Left renal cortex interstitium (tissue), 4 donors: ENCODE measurements at places on chromosomes 3 and 15. TPM values are rescaled to one million over a fixed set of nuclear protein-coding genes. Genes with fewer than 3 reads are reported as not detected.

DNA sequence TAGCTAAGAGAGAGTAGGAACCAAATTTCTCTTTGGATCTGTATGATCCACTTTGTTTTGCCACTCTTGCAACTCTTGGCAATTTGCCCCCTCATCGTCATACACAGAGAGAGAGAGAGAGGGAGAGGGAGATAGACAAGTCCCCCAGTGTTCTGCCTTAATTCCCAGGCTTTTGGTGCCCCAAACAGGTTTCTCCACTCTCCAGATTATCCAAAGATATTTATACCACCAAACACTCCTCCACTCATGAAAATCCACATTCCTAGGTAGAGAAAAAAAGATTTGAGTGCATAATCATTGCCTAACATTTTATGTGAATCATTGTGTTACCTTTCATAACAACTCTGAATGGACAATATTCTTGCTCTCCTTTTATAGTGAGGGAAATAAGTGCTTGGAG, 15.3 kb downstream of the ACP3 start:
- DNase-seq, result no peak

DNA sequence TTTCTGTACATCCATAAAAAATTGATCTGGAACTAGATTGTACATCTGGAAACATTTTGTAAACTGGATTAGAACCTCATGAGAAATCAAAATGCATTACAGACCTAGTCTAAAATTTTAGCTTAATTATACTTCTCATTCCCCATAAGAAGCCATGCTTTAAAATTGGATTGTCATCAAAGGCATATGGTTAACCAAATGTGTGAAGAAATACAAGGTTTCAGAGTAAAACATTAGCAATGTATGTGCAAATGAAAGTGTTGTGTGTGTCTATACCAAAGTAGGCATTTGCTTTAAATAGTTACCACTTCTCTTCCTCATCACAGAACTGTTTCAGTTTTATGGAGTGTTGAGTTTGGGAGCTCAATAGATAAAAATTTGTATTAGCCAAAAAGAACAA, 968.7 kb downstream of the EPHA3 start:
- no peak for DNase-seq

GRCh38 chr15:29680465-29681165, 141.7 kb downstream of the TJP1 start:
- DNase-seq, result no peak

GRCh38 chr15:91915576-91915975, 62.1 kb downstream of the SLCO3A1 start:
- DNase-seq, result no peak

The MUC13 gene
- not detected for polyA plus RNA-seq

- no peak for DNase-seq
Measured at GRCh38 chr3:141934354-141934753, 57.9 kb downstream of the ATP1B3 start.

The ERC2 gene
- 4.2 TPM for polyA plus RNA-seq

DNA sequence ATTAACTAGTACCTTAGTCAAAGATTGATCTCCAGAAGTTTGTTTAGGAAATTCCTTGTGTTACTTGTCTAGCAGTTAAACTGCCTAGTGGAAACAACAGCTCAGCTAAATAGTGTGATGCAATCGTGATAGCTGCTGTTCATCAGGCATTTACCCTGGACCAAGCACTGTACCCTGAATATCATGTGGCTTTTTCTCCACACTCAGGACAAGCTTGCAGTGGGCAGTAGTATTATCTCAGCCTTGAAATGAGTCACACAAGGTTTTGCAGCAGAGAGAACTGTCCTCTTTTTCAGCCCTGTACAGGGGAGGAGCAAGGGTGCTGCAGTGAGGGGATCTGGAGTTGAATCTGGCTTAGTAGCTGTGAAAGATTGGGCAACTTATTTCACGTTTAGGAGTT, 208.4 kb downstream of the TP63 start:
- DNase-seq, result no peak

DNA sequence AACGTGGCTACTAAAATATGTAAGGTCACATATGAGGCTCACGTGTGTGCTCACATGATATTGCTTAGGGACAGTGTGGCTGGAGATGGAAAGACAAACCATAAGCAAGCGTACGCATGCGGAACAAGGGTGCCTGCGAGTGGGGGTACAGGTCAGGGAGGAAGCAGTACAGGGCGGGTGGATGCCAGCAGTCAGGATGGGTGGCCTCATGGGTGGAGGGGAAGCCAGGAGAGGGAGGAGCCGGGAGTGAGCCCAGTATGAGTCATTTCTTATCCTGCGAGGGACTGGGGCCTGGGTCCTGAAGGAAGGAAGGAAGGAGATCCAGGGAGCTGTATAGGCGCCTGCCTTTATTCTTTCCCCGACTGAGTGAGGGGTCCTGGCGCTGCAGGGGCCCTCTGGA, 42.0 kb upstream of the CGNL1 start:
- no peak for DNase-seq

The WDR93 gene
- 2.4 TPM for polyA plus RNA-seq

- DNase-seq, result no peak
Measured at GRCh38 chr3:172313671-172314070, 134.6 kb downstream of the GHSR start.

The PCSK6 gene
- polyA plus RNA-seq, result 7.2 TPM

DNA sequence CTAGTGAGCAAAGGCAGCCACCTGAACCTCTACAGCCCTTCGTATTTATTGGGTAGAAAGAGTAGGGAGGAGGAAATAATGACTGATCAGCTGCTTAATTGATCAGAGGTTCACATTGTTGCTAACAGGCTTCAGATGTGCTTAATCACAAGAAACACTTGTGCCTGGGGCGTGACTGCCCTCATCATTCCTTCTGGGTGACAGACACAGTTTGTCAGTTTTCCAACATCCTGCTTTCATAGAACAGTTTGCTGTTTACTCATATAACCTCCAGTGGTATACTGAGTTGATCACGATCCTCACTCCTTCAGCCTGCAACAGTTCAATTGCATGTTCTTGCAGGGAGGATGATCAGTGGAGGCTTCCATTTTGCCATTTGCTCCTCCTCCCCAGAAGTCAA, 13.6 kb upstream of the CASR start:
- no peak for DNase-seq

The TMED3 gene
- 64.4 TPM for polyA plus RNA-seq

The NUP210 gene
- 28.9 TPM for polyA plus RNA-seq

DNA sequence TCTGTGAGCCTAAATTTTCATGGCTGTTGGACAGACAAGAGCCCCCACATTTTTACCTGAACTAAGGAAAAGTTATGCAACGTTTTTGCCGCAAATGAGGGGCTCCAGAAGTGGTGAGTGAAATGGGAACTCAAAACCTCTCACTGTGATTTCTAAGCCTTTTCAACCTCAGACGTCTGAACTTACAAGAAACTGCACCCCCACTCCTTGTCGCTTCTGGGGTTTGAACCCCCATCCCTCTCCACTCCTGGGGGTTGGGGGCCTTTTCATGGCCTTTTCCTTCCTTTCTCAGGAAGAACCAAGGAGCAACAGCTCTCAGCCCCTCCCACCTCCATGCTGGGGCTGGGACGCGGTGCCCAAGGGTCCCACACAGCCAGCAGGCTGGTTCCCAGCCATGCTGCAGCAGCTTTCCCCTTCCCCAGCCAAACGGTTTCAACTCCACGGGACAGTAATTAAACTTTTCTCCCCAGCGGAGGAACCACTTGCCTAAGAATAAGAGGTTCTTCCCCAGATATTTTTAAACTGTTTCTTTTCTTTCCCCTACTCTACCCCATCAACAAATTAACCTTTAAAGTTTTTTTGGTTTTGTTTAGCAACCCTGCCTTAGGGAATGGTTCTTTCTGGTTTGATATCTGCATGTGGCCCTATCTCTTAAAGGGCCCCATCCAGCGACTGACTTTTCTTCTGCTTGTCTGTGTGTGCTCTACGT, 387.6 kb upstream of the CBLB start:
- no peak for DNase-seq

The AMIGO3 gene
- polyA plus RNA-seq, result 2.5 TPM

The CYP8B1 gene
- 0.82 TPM for polyA plus RNA-seq

DNA sequence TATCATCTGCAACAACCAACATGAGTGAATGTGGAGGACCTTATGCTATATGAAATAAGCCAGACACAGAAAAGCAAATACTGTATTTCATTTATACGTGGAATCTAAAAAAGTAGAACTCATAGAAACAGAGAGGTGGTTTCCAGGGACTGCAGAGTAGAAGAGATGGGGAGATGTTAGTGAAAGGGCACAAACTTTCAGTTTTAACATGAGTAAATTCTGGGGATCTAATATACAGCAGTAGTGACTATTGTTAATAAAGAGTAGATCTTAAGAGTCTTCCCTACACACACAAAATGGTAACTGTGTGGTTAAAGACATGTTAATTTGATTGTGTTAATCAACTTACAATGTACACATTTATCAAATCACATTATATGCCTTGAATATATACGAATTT, 20.9 kb upstream of the MELTF start:
- DNase-seq, result no peak

The LXN gene
- 33.4 TPM for polyA plus RNA-seq

- no peak for DNase-seq
Measured at GRCh38 chr3:60135474-60135873, 1085.6 kb upstream of the CFAP20DC start.

The GOLGA8N gene
- polyA plus RNA-seq, result 36.4 TPM

DNA sequence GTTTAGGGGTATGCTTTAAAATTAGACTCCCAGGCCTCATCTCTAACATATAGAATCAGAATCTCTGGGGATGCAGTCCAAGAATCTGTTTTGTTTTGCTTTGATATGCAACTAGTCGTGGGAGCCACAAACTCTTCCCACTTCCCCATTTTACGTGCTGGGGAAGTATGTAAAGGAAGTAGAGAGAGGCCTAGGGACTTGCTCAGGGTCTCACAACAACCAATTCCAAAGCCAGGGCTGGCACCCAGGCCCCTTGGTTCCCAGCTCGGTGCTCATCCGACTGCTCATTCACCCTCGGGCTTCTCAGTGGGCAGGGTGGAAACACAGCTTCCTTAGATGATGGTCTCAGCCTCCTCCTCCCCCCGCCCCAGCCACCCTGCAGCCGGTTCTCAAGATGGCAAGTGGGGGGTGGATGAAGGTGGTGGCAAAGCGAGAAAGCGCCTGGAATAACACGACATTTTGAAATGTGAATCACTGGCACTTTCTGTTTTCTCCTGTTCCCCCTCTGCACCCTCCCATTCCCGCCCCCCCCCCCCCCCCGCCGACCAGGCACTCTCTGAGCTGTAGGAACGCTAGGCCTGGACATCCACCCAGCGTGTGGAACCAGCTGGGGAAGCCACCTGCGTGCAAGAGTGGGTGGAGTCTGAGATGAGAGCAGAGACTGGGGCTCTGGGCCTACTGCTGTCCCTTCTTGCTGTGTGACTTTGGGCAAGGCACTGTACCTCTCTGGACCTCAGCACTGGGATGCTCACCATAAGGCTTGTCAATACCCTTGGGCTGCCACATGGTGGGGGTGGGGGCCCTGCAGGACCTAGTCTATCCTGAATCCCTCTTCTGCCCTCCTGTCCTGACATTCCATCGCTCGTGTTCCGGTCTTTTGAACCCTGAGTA, 214.5 kb downstream of the RPLP1 start:
- no peak for DNase-seq

The FBXL22 gene
- 1.4 TPM for polyA plus RNA-seq

GRCh38 chr3:16048435-16049318, 125.8 kb upstream of the GALNT15 start:
- DNase-seq, result no peak
